ENCODE measurements at places on chromosomes 13 and 19.

GRCh38 chr19:42455621-42456081 is 12.9 kb upstream of the CXCL17 start:
- DNase-seq = no peak

- peak; percentile 97 for DNase-seq
These were observed at the start of gene ZIK1 for GRCh38 chr19:57583521-57584416. TSS of gene ZIK1 (plus strand) at chr19:57584145. CDS start at chr19:57584357, 212 bp downstream.

- DNase-seq = peak; percentile 33
These were observed 105.4 kb upstream of the MBNL2 start for GRCh38 chr13:97116754-97117153.

- peak; percentile 11 for DNase-seq
These were observed 71.0 kb downstream of the RASL11A start for GRCh38 chr13:27341616-27342015.

DNA sequence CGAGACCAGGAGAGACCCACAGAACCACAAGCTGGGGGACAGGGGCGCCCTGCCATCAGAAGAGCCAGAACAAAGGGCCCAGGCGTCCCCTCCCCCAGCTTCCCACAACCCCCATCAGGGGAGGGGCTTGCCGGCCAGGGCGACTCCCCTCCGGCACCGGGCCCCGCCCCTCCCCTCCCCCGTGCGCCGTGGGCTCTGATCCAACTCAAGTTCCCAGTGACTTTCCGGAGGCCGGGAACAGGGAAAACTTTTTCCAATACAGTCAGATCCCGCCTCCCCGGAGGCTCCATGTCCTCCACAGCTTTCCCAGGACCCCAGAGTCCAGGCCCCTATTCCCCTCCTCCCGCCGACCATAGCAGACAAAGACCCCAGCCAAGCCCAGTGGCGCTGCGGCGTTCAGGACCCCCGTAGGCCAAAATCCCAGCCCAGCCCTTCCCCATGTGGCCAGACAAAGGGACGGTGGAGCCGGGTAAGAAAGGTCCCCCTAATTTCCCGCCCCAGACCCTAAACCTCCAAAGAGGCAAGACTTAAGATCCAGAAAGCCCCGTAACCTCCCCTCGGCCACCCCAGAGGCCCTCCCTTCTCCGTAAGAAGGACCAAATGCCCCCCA is 673 bp downstream of the TEAD2 start:
- DNase-seq = peak; percentile 91

DNA sequence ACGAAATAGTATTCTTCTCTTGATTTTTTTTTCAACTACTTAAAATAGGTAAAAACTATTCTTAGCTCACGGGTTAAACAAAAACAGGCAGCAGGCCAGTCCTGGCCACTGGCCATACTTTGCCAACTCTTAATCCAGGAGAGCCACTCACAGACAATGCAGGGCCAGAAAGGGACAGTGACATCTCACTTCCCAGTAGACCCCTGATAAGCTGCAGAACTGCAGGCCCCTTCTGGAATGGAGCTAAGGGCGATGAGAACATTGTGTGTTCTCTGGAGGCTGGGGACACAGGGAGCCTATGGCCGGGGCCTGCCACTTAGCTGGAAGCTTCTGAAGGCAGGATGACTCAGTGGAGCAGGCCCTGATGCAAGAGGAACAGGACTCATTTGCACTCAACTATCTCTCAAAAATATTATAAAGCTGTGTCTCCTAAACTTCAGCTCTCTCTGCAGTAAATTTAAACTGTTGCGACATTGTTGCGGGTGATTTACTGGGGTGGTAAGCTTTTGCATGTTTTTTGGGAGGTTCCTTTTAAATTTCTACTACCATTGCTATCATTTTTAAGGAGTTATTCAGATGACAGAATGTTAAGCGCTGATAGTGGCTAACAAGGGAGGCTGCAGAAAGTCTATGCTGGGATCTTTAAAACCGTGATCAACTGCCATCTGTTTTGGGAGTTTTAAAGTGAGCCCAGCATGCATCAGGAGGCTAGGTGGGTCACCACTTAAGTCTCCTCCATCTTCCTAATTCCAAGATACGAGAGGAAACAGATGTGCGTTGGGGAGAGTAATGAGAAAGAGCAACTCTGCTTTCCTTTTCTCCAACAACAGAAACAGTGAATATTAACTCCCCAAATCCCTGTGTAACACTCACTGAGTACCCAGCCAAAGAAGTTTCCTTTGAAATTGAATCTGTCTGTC is 33.2 kb upstream of the KATNAL1 start:
- DNase-seq = peak; percentile 85

DNA sequence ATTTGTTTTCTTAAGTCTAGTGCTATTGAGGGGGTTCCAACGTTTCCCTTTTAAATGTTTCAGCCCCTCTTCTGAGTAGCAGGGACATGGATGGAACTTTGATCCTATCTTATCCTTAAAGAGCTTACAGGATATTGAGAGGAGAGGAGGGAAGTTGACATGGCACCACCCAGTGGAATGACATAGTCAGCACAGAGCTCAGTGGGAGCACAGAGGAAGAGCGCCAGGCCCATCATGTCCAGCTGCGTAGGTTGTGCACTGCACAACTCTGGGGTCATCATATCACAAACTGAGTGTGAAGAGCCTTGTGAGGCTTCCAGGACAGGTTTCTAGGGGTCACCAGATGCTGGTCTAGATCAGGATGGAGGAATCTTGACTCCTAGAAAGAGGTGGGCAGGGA is 4.6 kb upstream of the CDC42EP5 start:
- DNase-seq = no peak

All from cardiac muscle cell (in vitro differentiated cells and primary cell).